Activated effector memory CD4-positive, alpha-beta T cell treated with Interleukin-2 at 50 U/mL for 16 hours (primary cell): ENCODE measurements at places on chromosomes 1 and 21.

- DNase-seq, result no peak
Measured at GRCh38 chr1:204780630-204781029, 90.0 kb upstream of the NFASC start.

DNA sequence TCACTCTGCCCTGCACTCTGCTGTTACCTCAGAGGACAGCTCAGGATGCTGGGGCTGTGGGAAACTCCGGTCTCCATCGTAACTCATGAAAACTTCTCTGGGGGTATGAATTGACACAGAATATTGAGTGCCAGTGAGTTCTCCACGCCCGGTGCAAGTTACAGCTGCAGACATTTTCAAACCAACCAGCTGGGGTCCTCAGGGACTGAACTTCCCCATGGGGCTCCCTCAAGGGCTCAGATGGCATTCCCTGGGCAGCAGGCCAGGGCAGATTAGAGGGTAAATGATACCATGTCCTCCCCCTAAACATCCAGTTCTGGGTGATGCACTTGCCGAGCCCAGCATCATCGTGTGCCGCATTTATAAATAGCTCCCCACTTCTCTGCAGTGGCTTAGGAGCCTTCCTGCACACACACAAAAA is 27.8 kb upstream of the CCSAP start:
- no peak for DNase-seq

GRCh38 chr1:65674522-65674921 is 118.2 kb upstream of the PDE4B start:
- DNase-seq, result no peak

GRCh38 chr1:210476730-210477129 is 148.0 kb downstream of the HHAT start:
- no peak for DNase-seq

DNA sequence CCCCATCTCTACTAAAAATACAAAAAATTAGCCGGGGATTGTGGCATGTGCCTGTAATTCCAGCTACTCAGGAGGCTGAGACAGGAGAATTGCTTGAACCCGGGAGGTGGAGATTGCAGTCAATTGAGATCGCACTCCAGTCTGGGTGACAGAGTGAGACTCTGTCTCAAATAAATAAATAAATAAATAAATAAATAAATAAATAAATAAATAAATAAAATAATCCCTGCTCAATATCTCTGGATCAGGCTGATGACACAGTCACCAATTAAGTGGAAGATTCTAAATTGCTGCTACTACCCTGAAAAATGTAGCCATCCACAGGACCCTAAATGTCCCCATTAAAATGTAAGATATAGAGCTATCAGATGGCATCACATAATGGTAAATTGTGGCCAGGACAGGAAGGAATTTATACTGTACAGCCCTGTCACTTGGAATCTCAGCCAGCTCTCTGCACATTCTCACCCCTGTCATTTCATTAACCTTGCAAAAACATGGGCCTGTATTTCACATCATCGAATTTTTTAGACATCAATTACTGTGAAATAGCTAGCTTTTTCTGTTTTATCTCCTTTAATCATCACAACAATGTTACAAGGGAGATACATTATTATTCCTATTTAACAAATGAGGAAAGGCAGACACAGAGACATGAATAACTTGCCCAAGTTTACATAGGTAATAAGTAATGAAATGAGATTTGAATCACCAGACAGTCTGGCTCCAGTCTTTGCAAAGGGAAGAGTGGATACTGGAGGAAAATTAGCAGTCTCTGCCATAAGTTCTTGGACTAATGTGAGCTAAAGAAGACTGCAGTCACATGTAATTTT is 56.7 kb upstream of the NTPCR start:
- no peak for DNase-seq

DNA sequence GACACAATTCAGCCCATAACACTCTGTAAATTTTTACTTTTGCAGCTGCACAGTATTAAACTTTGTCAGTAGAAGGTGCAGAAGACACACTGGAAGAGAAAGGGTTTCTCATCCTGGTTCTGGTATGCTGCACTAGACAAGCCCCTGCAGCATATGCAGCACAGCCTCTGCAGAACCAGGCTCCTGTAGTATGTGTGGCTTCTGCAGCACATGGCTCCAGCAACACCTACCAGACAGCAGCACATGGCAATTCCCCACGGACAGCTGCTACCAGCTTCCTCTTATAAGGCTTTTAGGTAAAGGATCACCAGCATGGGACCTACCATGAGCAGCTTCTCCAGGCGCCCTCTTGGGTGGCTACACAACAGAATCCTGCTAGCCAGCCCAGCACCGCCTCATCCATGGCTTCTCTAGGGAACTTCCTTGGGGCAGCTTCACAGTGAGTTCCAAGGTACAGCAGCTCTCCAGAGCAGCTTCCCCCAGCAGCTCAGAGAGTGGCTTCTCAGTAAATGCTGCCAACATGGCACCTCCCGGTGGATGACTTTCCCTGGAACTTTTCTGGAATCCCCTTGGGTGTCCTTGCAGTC is 534.4 kb upstream of the CXADR start:
- no peak for DNase-seq

- no peak for DNase-seq
Measured at GRCh38 chr1:110591956-110592355, 14.2 kb downstream of the KCNA2 start.

GRCh38 chr1:46309401-46310159 is 6.1 kb downstream of the UQCRH start:
- DNase-seq, result no peak

- no peak for DNase-seq
Measured at GRCh38 chr1:163772246-163772645, 450.5 kb downstream of the NUF2 start.

DNA sequence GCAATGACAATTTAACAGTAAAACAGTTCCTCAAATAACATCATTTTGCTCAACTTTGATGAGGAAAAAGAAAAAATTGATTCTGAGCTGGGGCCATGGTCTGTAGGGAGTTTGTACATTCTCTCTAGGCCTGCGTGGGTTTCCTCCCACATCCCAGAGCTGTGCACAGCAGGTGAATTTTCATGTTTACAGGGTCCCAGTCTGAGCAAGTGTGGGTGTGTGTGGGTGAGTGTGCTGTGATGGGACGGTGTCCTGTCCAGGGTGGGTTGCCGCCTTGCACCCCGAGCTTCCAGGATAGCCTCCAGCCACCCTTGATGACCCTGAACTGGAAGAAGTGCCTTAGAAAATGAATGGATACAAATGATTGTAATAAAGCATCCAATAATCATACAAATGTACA is 75.6 kb upstream of the BCL10 start:
- DNase-seq, result no peak

DNA sequence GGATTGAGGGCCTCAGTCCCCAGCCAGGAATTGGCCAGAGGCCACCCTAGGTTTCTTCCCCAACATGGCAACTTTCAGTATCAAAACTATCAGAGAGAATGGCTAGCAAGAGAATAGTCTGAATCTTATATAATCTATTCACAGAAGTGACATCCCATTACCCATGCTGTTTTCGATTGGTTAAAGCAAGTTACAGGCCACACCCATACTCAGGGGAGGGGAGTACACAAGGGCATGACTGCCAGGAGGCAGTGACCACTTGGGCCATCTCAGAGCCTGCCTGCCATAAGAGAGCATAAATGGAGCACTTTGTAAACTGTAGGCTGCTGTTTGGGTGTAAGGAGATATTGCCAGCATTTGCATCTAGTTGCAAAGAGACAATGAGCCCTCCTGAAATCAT is 65.4 kb downstream of the FAM163A start:
- no peak for DNase-seq

DNA sequence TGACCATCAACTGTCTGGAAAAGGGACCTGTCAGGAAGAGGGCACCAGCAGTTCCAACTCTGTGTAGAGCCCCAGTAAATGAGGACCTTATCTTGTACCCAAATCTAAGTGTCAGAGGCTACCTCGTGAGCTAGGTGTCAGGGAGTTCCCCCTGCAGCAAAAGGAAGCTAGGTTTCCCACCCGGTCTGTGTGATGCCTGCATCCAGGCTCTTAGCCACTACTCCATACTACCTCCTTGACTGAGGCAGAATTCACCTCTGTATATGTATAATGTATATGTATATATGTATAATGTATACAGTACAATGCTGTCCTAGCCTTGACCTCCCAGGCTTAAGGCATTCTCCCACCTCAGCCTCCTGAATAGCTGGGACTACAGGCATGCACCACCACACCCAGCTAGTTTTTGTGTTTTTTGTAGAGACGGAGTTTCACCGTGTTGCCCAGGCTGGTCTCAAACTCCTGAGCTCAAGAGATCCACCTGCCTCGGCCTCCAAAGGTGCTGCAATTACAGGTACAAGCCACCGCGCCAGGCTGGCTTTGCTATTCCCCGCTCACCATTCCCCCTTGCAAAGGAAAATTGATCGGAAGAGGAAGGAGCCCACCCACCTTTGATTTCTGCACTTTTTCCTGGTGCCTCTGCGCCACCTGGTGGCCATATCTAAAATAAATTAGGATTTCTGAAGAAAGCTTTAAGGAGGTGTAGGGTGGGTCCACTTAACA is 15.7 kb upstream of the LUZP1 start:
- DNase-seq, result peak; percentile 16

DNA sequence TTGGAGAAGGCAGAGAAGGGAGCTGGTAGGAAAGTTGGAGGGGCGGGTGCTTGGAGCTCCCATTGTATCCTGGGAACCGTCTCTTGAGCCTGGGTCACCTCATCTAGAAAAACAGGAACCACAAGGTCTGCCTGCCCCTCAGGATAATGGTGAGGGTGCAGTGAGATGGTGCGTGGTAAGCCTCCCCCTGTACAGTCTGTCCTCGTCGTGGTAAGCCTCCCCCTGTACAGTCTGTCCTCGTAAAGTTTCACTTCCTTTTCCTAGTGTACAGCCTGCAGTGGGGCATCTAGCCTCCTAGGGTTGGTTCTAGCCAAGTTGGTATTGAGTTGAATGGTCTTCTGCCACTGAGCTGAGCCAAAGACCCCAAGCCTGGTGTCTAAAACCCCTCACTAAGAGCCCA is 66.5 kb upstream of the IGSF21 start:
- no peak for DNase-seq

DNA sequence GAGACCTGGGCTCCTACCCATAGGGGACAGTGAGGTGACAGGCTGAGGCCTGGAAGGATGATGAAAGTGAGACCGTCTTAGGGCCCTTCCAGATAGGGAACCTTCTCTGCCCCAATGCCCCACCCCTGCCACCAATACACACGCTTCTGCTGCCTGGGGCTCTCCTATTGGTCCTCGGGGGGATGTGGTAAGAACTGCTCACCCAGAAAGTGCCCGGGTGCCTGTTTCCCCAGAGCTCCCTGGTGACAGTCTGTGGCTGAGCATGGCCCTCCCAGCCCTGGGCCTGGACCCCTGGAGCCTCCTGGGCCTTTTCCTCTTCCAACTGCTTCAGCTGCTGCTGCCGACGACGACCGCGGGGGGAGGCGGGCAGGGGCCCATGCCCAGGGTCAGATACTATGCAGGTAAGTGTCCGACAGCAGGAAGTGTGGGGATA is 948 bp downstream of the SEMA4A start:
- DNase-seq, result no peak

DNA sequence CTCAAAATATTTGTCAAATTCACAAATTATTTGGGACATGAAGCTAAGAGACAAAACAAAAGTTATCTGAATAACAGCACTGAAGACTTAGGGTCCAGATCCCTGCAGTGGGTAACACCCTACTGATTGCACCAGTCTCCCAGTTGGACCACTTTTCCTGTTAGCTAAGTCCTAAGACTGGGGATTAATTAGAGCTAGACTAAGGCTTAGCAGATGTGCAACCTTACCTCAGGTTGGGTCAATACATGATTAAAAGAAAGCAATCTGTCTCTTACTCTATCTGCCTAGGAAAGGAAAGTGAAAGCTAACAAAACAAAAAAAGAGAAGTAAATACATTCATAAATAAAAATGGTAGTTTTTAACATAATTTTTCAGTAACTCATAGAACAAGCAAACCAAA is 737.2 kb upstream of the CHRM3 start:
- DNase-seq, result no peak

DNA sequence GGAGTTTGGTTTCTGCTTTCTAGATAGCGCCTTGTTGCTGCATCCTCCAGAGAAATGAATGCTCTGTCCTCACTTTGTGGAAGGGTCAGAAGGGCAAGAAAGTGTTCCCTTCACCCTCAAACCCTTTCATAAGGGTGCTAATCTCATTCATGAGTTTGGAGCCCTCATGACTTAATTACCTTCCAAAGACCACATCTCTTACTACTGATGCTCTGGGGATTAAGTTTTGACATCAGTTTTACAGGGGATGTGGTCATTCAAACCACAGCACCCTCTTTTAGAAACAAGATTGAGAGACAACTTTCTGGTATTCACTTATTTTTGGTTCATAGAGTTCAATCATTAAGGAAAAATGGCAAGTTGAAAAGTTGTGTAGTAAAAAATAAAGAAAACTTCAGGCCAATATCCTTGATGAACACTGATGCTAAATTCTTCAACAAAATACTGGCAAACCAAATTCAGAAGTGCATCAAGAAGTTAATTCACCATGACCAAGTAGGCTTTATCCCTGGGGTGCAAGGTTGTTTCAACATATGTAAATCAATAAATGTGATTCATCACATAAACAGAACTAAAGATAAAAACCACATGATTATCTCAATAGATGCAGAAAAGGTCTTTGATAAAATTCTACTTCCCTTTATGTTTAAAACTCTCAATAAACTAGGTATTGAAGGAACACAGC is 442.1 kb downstream of the PTBP2 start:
- no peak for DNase-seq

DNA sequence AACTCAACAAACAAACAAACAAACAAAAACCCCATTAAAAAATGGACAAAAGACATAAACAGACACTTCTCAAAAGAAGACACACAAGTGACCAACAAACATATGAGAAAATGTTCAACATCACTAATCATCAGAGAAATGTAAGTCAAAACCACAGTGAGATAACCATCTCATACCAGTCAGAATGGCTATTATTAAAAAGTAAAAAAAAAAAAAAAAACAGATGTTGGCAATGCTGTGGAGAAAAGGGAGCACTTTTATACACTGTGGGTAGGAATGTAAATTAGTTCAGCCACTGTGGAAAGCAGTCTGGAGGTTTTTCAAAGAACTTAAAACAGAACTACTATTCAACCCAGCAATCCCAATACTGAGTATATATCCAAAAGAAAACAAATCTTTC is 94.7 kb downstream of the PLPP3 start:
- no peak for DNase-seq

- DNase-seq, result no peak
Measured at GRCh38 chr1:234915924-234916675, 212.5 kb downstream of the TOMM20 start.

- DNase-seq, result peak; percentile 56
Measured at GRCh38 chr1:91803847-91804545, 82.0 kb downstream of the TGFBR3 start.

- no peak for DNase-seq
Measured at GRCh38 chr21:39468559-39468958, 16.8 kb downstream of the SH3BGR start.
